ENCODE measurements at places on chromosomes 7 and 10.

- DNase-seq: no peak
Observed at GRCh38 chr7:66296557-66296956, 91.4 kb downstream of the TPST1 start.

- DNase-seq: no peak
Observed at GRCh38 chr7:90592033-90592432, 4.1 kb upstream of the CDK14 start.

DNA sequence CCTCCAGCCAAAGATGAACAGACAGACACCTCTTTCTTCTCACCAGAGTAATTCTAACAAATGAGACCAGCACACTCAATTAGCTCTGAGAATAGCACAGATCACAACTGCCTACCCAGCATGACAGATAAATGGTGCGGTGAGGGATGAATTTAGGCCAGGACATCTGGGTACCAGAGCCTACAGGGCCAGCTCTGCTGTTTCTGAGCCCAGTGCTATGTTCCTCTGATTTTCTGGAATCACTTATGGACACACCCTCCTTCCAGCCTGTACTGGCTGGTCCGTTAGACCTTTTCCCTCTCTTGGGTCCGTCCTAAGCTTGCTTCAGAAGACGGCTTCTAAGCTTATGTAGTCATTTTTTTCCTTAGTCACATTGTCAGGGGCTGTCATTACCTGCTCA lies 73.6 kb downstream of the INSYN2A start:
- DNase-seq: no peak

DNA sequence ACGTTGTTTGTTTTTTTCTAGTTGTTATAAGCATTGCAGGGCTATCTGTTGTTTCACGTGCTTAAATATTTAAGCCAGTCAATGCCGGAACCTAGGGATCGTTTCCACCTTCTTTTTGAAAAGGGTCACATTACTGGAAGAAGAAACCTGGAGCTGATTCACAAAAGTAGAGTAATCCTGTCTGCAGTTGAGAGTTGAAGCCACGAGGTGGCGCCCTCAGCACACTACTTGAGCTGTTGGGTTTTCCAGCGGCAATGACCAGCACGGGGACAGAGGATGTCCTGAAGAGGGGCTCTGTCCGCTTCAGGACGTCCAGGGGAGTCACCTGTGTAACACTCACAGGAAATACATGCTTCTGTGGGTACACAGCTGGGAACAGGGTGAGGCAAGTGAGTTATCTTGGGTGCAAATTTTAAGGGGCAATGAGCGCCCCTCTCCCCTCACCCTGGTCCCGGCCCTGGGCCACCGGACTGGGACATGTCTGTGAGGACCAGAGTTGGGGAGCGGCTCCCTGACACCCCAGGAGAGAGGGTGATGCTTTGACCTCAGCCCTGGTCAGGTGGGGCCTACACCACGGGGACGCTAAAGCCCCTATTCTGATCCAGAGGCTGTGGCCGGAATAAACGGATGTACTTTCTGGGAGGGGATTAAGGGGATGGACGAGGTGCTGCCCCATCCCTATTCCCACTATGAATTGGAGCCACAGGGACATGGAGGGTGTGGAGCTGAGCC lies 26.3 kb upstream of the WDFY4 start:
- DNase-seq: no peak

- no peak for DNase-seq
Observed at GRCh38 chr7:99740573-99741440, 5.8 kb upstream of the CYP3A7 start.

GRCh38 chr10:53102424-53102823 lies 329.8 kb upstream of the MBL2 start:
- no peak for DNase-seq

GRCh38 chr10:126315494-126316177 lies 72.6 kb downstream of the ADAM12 start:
- no peak for DNase-seq

GRCh38 chr10:114042895-114043531 lies 653 bp upstream of the ADRB1 start:
- no peak for DNase-seq

GRCh38 chr7:81173766-81174281 lies 255.0 kb upstream of the SEMA3C start:
- no peak for DNase-seq

GRCh38 chr7:128110641-128111364 lies 79.6 kb upstream of the LRRC4 start:
- DNase-seq: no peak

DNA sequence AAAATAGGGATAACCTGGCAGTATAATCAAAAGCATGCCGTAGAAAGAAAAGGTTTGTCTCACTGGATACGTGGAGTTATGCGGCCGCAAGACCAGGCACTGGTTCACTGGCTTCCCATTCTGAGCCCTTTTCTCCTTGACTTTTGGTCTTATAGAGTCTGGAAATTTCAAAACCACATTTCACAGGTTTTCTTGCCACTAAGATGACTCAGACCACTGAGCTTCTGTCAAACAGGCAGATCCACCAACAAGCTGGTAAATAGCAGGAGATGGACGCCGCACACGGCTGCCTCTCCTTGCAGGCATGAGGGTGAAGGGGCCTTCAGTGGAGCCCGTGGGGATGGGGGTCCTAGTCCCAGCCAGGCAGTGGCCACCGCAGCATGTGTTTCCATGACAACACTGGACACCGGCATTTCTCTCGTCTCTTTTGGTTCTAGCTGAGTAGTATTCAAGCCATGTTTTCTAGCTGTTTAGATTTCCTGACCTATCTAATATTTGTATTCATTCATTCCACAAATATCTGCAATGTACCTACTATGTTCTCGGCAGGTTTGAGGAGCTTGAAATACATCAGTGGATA lies 55.5 kb downstream of the KLF6 start:
- DNase-seq: no peak

DNA sequence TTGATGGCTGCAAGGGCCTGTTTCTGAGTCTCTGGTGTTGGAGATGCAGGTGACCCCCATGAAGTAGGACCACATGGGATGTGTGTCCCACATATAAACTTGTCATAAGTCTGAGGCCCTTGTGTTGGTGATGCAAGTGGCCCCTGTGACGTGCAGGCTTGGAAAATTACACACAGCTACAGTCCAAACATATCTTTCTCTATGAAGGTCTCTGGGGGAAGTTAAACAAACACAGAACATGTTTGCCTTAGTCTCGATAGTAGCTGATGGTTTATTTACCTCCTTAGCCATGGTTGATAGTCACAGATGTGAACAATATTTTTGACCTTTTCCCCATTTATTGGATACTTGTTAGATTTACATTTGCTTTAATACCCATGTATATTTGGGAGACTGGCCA lies 64.7 kb downstream of the ADCY1 start:
- no peak for DNase-seq

- no peak for DNase-seq
Observed at GRCh38 chr7:34761206-34761605, 103.2 kb downstream of the NPSR1 start.

DNA sequence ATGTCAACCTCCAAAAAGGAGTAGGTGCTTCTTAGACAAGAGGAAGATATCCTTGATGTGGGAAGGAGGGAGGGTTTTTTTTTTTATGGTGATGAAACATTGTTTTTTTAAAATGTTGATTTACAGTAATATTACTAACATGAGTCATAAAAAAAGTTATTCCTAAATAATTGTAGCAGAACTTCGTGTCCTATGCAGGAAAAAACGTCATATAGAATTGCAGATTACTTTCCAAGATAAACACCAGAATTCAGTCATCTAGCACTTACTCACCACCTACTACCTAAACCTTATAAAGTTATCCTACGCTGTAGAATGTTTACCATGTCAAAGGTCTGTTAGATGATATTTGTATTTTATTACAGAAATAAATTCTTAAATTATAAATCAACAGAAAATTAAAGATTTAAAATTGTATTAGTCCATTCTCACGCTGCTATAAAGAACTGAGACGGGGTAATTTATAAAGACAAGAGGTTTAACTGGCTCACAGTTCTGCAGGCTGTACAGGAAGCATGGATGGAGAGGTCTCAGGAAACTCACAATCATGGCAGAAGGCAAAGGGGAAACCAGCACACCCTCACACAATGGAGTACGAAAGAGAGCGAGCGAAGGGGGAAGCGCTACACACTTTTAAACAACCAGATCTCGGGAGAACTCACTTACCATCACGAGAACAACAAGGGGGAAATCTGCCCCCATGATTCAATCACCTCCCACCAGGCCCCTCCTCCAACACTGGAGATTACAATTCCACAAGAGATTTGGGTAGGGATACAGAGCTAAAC lies 105.2 kb upstream of the NEBL start:
- DNase-seq: no peak

GRCh38 chr10:43196981-43197833 lies 59.0 kb downstream of the CSGALNACT2 start:
- DNase-seq: no peak

DNA sequence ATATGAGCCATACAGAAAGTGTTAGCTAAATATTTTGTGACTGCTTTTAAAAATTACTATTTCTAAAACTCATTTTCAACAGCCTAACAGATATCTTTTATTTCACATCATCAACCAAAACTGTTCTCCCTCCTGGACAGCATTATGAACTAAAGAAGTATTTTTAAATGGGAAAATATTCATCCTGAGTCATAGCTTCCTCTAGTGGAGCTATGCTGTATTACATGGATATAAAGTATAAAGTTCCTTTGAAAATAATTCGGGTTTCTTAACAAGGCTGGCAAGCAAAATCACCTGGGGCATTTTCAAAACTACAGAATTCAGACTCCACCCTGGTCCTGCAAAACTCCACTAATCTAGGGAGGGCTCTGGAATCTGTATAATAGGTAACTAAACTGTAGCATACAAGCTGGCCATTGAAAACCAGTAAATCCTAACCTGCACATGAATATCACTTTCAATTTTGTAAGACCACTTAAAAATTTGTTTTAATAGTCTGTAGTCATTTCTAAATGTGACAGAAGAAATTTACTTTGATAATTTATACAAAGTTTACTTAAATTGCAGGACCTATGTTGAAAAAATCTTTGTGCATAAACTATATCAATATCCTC lies 53.5 kb downstream of the SCIN start:
- no peak for DNase-seq

- DNase-seq: no peak
Observed at GRCh38 chr7:112192236-112193154, 13.7 kb downstream of the DOCK4 start.

DNA sequence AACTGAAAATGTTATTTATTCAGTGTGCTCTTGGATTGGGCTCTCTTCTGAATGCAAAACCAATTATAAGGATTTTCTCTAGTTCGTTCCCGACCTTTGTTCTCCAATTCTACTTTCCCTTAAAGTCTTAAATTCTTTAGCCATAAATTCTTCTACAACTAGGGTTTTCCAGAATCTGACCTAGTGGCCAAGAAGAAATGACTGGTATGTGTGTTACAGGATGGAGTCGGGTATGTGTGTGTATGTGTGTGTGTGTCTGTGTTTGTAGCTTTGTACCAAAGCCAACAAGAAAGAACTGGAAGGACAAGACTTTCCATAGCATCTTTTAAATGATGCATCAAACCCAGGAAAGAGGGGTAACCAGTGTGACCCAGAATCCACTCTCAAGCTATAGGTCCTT lies 25.8 kb upstream of the LEP start:
- DNase-seq: no peak

DNA sequence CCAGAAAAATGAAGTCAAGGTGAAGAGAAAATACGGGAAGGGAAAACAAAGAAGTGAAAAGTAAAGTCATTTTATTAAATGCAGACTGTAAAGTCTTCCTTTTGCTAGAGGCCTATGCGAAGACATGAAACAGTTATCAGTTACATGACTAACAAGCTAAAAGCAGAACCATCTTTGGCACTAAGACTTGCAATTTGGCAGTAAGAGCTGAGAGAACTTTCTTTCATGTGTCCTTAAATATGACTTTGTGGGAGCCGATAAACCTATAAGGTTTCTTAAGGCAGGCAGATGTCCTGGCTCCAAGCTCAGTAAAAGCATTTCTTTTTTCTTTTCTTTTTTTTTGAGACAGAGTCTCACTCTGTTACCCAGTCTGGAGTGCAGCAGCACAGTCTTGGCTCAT lies 10.4 kb downstream of the ANLN start:
- no peak for DNase-seq

GRCh38 chr7:143519411-143520131 lies 41.9 kb downstream of the TAS2R41 start:
- no peak for DNase-seq

- DNase-seq: no peak
Observed at GRCh38 chr7:66140924-66141323, 26.3 kb downstream of the CRCP start.

GRCh38 chr10:60573336-60573735 lies 183.7 kb upstream of the ANK3 start:
- no peak for DNase-seq

GRCh38 chr10:60208676-60209269 lies 180.9 kb downstream of the ANK3 start:
- no peak for DNase-seq

DNA sequence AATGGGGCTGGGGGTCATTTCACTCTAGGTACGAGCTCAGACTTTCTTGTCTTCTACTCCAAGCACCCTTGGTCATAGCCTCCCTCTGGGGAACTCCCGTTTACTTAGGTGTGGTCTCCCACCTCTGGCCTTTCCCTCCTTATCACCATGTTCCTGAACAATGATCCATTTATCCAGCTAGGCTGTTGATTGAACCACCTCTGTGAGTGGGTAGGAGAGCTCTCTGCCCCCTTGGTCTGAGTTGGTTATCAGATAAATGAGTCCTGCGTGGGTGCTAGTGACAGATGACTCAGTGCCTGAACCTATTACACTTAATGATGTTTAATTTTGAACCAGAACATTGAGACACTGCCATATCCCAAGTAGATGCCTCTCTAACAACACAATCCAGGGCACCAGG lies 9.4 kb downstream of the BLNK start:
- no peak for DNase-seq

DNA sequence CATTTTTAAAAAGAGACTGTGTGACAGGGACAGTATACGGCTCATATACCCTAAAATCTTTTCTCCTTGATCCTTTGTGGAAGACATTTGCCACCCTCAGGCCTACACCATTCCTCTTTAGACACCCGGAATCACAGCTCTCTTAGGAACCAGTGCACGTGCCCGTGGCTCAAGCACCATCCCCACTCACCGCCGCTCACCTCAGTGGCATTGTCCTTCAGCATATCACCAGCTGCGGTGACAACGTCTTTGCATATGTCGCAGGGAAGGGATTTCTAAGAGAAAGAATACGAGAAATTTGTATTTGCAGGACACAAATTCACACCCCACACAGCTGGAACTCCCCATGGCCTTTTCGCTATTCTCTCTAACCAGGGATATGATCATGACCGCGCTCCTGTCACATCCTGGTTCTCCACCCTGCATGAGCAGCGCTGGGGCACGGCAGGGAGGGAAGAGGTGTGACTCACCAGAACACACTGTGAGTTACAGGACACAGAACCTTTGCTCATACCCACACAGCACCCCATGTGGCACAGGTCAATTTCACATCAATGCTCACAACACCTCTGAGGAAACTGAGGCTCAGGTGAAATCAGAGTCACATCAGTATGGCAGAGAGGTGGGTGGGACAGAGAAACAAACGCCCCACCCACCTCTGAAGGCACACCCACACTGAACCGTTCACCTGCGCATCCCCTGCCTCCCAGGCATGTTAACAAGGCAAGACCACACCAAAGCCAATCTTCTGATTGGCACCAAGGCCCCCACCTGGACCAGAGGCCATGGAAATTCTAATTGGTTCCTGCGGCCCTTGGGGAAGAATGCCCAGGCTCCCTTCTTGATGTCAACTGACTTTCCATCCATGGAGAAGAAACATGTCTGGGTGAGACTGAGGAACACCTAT lies 19.2 kb downstream of the PSAP start:
- DNase-seq: no peak

GRCh38 chr7:48052748-48053147 lies 17.4 kb downstream of the C7orf57 start:
- DNase-seq: no peak

- DNase-seq: no peak
Observed at GRCh38 chr10:43393606-43394360, 15.2 kb downstream of the HNRNPF start.

- DNase-seq: no peak
Observed at GRCh38 chr7:1514407-1514806, 10.2 kb upstream of the INTS1 start.
